ENCODE measurements at places on chromosomes 4 and X.

GRCh38 chrX:140151316-140151715, 186.0 kb upstream of the CXorf66 start:
- DNase-seq = no peak

DNA sequence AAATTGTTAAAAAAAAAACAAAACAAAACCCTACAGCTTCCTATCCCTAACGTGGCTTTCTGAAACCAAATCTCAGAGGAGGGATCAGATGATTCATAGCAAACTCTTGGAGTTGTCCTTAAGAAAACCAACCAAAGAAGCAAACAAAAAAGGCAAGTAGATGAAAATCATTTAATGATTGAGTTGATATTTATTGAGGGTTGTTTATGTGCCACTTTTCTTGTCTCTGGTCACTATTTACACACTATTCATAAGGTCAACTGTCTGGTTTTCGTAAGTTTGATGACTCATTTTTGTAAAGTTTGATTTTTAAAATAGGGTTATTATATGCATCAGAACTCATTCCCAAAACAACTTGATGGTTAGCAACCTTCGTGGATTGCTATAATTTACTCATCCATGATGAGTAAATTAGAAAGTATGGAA, 133.4 kb downstream of the UNC5C start:
- DNase-seq = no peak

DNA sequence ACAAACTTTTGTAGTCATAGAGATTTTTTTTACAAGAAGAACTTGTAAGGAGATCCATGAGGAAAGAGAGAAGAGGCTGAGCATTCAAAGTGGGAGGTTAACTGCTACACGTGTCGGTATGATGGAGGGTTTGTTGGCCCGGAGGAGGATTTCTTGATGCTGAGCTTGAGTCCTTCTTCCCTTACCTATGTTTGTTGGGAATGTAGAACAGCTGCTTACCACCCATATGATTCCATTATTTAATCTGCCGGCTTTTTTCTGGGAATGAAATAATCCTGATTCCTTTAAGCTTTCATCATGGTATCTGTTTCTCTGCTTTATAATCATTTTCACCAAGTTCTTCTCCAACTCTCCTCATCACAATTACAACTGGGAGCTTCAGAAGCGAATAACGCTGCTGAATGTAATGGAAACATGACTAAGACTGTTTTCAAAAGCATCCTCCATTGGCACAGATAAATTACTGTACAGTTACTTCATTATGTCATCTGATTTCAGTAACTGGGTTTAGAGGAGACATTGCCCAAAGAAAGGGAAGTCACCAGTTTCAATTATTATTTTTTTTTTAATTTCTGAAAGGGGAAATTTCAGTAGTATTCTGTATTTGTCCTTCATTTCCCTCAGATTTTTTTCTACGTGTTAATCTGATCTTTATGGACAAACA, 420.6 kb downstream of the SPRY1 start:
- DNase-seq = no peak

GRCh38 chr4:80255329-80256095, 11.0 kb upstream of the FGF5 start:
- no peak for DNase-seq

- no peak for DNase-seq
Measured at GRCh38 chrX:4588466-4588865, 875.0 kb upstream of the PRKX start.

DNA sequence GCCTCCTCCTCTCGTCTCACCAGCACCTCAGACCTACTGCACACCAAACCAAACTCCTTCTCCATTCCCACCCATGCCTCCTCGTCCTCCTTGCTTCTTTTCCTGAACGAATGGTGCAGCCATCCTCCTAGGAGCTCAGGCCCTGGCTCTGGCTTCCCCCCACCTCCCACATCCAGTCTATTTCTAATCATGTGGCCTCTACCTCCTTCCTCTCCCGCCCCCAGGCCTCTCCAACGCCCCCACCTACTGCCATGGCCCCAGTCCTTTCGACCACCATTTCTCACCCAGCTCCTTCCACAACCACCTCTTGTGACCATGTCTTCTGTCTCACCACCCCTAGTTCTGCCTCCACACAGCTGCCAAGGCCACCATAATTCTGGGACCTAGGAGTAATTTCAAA, 127.1 kb downstream of the PJA1 start:
- DNase-seq = no peak

GRCh38 chr4:110988722-110989121, 365.8 kb upstream of the PITX2 start:
- no peak for DNase-seq

GRCh38 chr4:71185037-71185436, 153.8 kb upstream of the SLC4A4 start:
- no peak for DNase-seq

DNA sequence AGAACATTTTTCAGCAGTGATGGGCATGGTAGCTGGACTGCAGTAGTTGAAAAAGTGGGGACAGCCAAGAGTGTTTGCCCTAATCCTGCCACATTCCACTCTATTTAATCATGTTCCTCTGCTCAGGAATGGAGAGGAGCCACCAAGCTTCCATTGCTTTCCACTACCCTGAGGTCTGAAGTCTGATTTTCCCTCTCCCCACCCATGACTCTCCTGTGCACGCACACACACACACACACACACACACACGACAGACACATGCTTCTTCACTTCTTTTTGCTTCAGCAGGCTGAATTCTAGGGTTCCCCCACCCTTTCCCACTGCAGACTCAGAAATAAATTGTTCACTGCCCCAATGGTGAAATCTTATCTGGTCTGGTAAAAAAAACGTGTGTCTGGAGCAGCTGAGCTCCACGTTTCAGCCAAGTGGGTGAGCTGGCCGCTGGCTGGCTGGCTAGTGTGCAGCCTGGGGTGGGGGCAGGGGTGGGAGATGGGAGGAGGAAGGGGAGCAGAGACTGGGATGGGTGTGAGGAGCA, 142.7 kb upstream of the NALF2 start:
- DNase-seq = peak; percentile 4

DNA sequence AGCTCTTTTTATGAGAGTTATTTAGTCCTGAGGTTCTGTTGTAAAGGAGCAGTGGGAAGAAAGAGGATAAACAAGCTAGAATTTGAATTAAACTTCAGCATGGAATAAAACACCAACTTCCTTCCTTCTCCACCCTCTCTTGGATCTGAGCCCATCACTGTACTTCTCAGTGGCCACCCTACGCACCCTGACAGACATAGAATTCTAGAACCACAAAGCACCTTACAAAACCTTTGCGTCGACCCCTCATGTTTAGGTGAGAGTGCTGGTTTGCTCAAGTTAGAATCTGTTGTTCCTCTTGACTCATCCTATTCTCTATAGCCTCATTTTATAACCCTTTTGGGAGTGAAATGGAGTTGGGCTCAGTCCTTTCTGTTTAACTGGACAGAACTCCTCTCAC, 84.6 kb upstream of the RPL34 start:
- no peak for DNase-seq

- no peak for DNase-seq
Measured at GRCh38 chr4:169124661-169125060, 114.6 kb upstream of the CBR4 start.

DNA sequence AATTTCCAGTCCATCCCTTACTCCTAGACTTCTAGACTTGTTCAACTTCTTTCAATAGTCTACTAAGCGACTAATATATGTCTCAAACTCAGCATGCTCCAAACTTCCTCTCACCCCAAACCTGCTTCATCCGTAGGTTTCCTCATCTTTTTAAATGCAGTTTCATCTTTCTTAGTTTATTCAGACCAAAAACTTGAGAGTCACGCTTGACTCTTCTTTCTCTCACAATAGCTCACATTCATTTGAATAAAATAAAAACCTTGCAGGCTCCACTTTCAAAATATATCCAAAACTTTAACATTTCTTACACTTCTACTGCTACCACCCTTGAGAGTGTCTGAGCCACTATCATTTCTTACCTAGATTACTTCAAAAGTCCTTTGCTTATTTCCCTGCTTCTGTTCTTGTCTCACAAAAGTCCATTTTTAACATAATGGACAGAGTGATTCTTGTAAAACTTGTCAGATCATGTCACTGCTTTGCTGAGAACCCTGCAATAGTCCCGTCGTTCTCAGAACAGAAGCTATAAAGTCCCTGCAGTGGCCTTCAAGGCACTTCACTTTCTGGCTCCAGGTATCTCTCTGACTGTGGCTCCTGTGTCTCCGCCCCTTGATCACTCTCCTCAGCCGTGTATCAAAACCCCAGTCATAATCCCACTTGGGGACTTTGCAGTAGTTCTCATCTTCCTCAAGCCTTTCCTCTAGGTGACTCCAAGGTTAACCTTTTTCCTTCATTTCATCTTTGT, 167.6 kb downstream of the ARHGAP24 start:
- DNase-seq = no peak

GRCh38 chr4:86560447-86560846, 33.7 kb upstream of the PTPN13 start:
- no peak for DNase-seq

DNA sequence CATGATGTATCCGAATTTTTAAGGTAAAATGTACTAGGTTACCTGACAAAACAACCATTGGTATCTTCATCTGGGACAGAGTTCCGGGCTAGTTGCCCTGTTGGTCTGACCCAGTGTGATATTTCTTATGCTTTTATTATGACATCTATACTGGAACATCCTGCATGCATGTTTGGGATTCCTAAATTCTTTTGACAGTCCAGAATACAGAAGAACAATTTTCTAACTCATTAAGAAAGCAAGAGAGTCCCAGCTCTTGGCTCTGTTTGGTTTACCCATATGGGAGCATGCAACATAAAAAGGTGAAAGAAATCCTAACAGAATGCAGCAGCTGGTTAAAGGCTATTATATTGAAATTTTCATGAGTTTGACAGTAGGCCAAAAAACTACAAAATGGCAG, 247.7 kb upstream of the FTHL17 start:
- DNase-seq = no peak

DNA sequence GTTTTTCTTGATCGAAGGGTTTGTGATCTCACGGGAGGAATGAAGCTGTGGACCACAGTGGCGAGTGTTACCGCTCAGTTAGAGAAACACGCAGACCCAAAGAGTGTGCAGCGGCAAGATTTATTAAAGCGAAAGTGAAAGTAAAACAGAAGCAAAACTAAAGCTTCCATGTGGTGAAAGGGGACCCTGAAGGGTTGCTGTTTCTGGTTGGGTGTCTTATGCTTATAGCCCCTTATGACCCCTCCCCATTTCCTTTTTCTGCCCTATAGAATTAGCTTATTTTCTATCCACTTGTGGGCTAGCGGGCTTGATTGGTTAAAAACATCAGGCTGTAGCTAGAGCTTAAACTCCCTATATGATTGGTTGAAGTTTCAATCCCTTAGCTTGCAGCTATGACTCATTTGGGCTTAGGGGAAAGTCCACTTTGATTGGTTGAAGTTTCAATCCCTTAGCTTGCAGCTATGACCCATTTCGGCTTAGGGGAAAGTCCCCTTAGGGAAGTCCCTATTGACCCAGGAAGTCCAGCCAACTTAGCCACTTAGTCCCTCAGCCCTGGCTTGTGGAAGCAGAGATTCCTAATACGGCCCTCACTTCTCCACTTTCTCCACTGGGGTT, 171.2 kb upstream of the NWD2 start:
- DNase-seq = no peak

- DNase-seq = peak; percentile 63
Measured at GRCh38 chrX:49176421-49177326, 5.0 kb downstream of the PLP2 start.

GRCh38 chrX:9693307-9694001, 72.2 kb downstream of the GPR143 start:
- DNase-seq = no peak

GRCh38 chr4:26267087-26267486, 53.7 kb upstream of the RBPJ start:
- no peak for DNase-seq

DNA sequence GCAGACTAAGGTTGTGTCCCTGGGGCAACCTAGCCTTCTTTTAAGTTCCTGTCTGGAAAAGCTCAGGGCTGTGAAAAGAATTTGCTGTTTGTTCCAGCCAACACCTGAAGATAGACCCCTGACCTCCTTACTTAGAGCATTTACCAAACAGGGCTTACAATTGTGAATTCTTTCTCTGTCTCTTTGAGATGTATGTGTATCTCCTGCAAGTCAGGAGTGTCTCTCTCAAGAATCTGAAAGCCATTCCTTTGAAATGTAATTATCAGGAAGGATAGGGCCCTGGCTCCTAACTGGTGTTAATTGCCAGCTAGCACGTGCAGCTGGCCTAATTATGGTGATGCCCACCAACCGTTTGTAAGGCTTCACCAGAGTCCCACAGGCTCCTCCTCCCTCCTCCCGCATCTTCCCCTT, 18.2 kb downstream of the CCNG2 start:
- no peak for DNase-seq

GRCh38 chr4:72463724-72464123, 105.3 kb downstream of the ADAMTS3 start:
- no peak for DNase-seq

DNA sequence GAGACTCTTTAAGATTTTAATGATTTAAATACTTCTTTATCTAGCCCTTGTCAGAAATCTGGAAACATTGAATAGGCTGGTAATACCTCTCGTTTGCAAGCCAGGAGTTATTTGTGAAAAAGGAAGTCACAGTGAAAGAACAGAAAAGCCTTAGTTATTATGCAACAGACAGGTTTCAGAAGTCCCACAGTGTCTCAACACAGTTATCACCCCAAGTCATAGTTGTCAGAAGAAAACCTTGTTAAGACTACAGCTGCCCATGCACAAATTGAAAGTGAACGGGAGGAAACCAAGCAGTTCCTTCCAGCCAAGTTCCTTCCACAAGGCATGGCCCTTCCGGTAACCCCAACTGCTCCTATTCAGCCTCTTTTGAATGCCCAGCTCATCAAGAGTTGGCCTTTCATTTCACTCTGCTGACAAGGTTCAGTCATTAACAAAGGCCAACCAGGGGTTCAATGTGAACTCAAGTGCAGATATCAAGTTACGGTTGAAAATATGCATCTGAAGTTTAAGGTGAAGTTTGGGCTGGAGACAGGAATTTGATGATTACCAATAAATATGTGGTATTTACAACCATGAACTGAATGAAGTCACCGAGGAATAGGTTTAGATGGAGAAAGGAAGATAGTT, 15.6 kb downstream of the ALPK1 start:
- no peak for DNase-seq

DNA sequence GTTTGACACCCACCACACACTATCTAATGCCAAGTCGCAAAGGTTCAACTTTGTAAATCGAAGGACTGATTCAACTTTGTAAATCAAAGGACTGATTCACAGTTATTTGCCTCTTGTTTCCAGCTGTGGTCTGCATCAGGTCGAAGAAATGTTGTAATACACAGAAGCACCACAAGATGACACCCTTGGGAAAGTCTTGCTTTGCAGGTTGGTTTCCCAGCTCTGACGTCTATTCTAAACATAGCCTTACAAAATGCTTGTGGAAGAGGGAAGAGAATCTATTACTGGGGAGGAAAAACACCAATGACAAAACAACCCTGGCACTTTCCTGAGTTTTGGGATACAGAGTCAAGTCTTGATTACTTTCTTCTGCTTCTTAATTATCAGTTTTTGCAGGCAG, 35.3 kb downstream of the SUPT20HL1 start:
- peak; percentile 79 for DNase-seq
